ENCODE measurements at places on chromosomes 16 and 17. TPM values are rescaled to one million over a fixed set of nuclear protein-coding genes. Genes with fewer than 3 reads are reported as not detected.

KCNH4 gene
- not detected for total RNA-seq

GUCY2D gene
- total RNA-seq: not detected

CTRB1 gene
- not detected for total RNA-seq

TNFSF12 gene
- 3.2 TPM for total RNA-seq

LGALS3BP gene
- total RNA-seq: 383 TPM

DLX4 gene
- 0.31 TPM for total RNA-seq

BICDL2 gene
- total RNA-seq: not detected

GRCh38 chr17:10217916-10218315 lies 19.5 kb upstream of the GAS7 start:
- no peak for DNase-seq

GRCh38 chr17:31586946-31587345 lies 195.5 kb downstream of the RAB11FIP4 start:
- no peak for DNase-seq

DNA sequence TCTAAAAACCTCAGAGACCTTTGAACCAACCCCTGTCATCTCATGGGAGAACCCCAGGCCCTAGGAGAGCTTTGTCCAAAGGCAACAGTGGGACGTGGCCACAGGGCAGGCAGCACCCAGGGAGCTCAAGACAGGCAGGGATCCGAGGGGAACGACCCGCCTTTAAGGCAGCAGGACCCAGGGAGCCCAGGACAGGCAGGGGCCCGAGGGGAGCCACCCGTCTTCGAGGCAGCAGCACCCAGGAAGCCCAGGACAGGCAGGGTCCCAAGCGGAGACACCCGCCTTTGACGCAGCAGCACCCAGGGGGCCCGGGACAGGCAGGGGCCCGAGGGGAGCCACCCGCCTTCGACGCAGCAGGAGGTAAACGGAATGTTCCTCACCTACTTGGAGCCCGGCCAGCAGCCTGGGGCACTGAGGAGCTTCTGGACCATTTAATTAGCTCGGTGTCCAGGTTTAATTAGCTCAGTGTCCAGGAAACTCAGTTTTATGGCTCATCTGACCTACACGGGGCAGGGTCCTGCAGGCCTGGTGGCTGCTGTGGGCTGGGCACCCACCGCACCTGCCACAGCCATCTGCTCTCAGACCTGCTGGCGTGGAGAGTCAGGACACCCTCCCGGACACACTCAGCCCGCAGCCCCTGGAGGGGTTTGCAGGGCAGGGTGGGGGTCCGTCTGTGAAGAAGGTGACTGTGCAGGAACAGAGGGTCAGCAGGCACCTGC lies 24.4 kb downstream of the PIEZO1 start:
- DNase-seq: no peak

DNA sequence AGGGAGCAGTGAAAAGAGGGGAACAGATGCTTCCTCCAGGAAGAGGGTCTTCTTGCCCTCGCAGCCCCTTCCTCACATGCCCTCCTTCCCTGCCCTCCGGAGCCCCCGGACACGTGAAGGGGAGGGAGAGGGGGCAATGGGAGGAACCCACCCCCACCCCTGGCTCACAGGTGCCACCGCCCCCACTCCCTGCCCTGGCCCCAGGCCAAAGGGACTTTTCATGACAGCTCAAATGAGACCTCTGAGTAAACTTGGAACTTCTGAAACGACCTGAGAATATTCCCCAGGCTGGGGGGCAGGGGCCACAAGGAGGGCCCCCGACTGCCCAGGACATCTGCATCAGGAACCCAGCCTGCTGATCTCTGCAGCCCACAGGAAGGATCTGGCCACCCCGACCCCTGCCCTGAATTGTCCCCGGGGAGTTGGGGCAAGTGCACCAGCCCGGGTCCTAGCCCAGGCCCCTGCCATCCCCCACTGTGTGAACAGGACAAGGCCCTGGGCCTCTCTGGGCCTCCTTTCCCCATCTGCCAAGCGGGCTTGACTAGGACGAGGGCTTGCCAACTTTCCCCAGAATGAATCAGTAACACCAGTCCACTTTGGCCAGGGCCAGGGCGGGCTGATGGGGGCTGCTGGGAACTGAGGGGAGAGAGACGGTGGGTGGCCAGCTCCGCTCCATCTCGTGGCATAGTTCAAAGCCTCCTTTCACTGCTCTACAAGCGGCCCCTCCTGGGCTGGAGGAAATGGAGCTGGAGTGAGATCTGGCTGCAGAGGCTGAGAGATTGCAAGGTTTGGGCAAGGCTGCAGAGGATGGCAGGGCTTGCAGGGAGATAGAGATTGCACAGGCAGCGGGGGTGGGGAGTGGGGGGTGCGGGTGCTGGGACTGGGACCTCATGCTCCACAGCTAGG lies 3.8 kb downstream of the IL21R start:
- no peak for DNase-seq

DNA sequence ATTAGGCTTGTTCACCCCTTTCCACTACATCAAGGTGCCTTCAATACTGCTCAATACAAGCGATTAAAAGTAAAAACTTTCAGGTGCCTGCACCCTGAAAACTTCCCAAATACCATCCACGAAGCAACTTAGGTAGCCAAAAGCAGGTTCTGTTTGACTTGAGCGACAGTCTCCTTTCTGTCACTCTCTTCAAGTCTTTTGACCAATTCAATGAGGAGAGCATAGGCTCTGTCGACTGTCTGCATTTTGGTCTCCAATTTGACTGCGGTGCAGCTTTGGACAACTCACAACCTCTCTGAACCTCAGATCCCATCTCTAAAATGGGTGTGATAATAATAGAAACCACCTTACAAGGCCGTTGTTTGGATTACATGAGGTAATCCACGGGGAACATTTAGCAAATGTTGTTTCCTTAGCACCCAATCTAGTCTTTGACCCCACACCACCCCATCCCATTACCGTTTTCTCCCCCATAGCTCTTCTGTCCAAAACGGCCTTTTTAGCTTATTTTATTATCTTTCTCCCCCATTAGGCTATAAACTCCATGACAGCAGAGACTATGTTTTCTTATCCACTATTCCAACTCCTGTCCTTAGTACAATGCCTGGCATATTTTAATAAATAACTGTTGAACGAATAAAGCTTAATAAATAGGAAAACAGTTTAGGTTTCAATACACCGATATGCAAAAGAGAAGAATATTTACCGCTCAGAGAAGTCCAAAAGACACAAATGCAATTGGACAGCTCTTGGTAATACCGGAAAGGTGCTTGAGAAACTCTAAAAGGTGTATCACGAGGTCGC lies 999 bp downstream of the MARF1 start:
- DNase-seq: no peak

DNA sequence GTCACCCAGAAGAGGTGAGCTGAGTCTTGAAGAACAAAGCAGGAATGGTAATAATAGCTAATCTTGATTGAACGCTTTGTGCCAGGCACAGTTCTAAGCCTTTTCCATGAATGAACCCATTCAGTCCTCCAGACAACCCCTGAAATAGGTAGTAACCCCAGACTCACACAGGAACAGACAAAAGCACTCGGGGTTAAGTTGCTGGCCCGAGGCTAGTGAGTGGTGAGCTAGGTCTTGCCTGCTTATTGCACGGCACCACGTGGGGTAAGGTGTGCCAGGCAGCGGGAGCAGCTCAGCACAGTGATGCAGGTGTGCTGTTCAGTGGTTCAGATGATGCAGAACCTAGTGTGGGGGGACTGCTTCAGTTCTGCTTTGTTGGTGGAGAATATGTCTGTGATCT lies 181.6 kb downstream of the RAB11FIP4 start:
- no peak for DNase-seq

GRCh38 chr16:12176051-12176450 lies 199.5 kb downstream of the SNX29 start:
- DNase-seq: no peak

GRCh38 chr17:50529849-50530248 lies 2.7 kb upstream of the EPN3 start:
- DNase-seq: no peak

- DNase-seq: no peak
Observed at GRCh38 chr17:7707446-7707845, 2.4 kb downstream of the EFNB3 start.

DNA sequence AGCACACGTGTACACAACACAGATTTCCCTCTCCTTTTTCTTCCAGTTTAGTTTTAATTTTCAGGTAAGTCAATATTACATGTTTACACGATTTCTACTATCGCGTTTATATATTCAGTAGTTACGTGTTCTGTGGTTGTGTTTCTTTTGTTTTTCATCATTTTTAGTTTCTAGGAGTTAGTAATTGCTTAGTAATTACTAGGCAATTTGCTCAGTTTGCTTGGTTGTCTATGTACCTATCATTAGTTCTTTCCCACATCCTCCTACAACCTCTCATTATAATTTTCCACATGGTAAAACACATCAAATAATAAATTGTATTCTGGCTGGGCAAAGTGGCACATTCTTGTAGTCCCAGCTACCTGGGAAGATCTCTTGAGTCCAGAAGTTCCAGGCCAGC lies 24.6 kb upstream of the GUCY2D start:
- DNase-seq: no peak

GRCh38 chr16:86821895-86822294 lies 243.5 kb downstream of the FOXL1 start:
- no peak for DNase-seq

DNA sequence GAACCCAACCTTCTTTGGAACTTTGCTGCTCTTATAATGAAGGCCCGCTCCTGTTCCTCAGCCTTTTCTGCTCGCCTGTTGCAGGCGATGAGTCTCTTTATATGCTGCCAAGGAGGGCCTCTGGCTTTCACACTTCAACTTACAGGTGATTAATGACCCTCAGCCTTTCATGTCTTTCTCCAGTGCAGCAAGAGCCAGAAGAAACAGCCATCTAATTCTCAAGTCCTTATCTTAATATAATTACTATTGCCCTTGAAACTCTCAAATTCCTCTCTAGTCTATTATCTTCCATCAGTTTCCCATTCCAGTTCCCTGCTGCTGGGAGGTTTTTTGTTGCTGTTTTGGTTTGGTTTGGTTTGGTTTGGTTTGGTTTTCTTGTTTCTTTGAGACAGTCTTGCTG lies 121.8 kb upstream of the MED13 start:
- DNase-seq: no peak

- DNase-seq: no peak
Observed at GRCh38 chr17:39794249-39794970, 56.7 kb downstream of the GRB7 start.

DNA sequence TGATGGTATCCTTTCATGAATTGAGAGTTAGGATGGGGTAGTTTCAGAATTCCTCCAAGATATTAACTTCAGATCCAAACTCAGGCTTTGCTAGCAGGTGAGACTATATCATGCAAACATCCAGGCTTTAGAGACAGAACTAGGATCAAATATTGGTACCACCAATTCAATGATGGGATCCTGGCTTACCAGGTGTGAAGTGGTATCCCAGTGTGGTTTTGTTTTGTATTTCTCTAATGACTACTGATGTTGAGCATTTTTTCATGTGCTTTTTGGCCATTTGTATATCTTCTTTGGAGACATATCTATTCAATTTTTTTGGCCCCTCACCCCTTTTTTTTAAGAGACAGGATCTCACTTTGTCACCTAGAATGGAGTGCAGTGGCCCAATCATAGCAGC lies 57.0 kb downstream of the TOM1L2 start:
- DNase-seq: no peak

GRCh38 chr16:11179574-11179973 lies 76.4 kb downstream of the SOCS1 start:
- no peak for DNase-seq

DNA sequence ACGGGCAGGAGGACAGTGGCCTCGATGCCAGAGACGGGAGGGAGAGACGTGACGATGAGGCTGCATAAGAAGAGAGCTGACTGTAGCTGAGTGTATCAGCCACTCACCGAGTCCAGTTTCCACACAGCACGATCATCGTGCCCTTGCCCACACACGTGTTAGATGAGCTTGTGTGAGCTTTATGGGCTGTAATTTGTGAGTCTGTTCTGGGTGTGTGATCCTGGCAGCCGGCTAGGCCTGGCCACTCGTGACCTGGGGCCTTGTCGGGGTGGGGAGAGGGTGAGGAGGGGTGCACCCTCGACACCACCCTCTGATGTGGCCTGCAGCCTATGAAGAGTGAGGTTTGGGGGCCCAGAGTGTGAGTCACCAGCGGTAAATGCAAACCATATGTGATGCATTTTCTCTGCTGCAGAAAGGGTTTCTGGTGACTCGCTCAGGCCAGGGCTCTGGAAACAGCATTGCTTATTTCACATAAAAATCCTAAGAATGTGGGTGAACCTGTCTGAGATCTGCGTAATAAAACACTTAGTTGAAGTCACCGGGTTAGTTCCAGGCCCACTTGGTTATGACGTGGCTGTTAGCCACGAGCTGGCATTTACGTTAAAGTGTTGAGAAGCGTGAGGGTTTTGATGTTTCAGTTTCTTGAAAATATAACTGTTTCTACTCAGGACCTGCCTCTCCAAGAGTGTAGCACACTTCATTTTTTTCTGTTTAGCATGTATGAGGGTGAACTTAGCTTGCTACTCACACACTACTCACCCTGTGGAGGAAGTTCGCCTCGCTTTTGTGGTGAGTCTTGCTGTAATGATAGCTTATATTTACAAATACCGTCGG lies 4.2 kb downstream of the METRNL start:
- DNase-seq: peak; percentile 82

GRCh38 chr16:62969711-62970318 lies 933.6 kb upstream of the CDH8 start:
- no peak for DNase-seq

DNA sequence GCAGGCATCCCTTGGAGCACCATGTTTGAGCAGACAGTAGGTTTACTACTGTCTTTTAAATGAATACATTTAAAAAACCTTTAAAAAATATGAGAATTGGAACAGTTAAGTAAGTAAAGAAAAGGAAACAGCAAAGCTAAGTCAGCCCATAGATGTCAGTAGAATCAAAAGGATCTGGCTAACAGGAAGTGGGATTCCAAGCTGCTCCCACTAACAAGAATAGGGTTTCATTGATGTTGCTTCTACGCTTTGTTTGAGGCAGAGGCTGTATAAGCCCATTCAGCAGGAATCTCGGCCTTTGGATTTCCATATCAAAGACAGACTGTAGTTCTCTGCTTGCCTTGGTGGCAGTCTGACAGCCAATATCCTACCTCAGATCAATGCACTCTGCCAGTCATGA lies 122.9 kb upstream of the ELAC2 start:
- no peak for DNase-seq

GRCh38 chr17:4802228-4802627 lies at the start of gene C17orf114:
C17orf114 (minus strand) TSS chr17:4802328.
- no peak for DNase-seq

Measured in HT1080 (cell line).